ENCODE measurements at places on chromosomes 3 and 15.

DNA sequence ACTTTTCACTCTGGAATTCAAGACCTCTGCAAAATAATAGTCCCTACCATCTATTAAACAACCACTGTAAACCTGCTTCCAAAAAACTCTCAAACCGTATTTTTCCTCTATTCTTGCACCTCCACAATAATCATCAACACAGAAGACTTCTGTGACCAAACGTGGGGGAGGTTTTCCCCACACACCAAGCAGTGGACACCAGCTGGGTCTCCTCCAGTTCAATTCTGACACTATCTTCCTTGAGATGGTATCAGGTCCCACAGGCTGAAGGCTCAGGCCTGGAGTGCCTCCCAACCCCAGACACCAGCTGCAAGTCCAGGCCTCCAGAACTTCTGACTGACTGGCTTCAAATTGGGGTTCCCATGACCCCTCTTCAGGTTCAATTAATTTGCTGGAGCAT, 89.6 kb upstream of the RAP2B start:
- DNase-seq, result no peak

- DNase-seq, result no peak
Measured at GRCh38 chr15:34001536-34001935, 33.2 kb downstream of the CHRM5 start.

- DNase-seq, result no peak
Measured at GRCh38 chr3:55611121-55611520, 124.0 kb upstream of the WNT5A start.

GRCh38 chr15:56053046-56053400, 59.6 kb upstream of the NEDD4 start:
- no peak for DNase-seq

DNA sequence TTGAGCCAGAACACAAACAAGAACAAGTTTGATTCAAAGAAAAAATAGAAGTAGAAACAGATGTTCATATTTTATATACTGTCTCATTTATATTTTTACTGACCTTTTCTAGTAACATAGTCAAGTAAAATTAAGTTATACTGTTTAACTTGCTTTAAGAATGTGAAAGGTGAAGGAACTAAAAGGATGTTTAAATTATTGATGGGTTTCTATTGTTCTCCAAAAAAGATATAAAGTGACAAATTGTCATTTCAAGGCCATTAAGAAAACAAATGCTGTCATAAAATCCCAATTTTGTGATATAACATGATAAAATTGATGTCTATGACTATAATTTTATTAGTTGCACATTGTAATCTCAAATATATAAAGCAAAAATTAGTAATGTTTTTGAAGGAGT, 7.3 kb downstream of the GPR149 start:
- no peak for DNase-seq

DNA sequence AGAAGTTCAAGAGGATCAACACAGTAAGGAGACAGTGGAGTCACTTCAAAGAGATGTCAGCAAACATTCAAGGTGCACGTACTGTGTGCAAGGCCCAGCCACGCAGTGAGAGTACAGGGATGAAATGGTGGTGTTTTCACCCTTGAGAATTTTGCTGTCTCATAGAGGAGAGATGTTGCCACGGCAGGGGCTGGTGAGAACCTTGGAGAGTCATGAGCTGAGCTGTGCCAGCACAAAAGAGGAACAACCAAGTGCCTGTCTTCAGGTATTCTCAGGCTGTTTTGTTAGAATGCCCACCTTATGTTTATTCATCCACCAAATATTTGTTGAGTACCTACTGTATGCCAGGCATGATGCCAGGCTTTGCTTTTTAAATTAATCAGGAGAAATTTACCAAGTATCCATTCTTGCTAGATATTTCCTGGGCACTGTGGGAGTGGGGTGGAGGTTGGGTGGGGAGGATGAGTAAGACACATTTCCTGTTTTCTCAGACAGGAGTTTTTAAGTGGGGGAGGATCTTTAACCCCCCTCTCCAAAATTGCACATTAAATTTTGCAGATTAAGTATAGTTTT, 72.6 kb downstream of the SLC6A11 start:
- no peak for DNase-seq

DNA sequence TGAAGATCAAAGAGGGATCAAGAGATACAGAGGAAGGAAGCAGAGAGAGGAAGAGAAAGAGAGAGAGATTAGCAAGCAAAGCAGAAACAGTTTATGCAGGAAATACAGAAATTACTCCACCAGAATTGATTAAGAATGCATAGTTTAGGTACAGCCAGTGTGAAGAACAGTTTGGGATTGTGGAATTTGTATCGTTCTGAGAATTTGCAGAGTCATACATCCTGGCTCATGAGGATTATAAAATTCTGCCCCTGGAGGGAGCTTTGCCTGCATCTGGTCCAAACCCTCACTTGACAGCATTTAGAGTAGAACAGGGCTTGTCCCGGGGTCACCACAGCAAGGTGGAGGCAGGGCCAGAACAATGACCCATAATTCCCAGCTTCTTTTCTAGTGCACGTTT, 44.1 kb downstream of the MASP1 start:
- no peak for DNase-seq

- DNase-seq, result no peak
Measured at GRCh38 chr15:66482539-66482938, 15.0 kb downstream of the SNAPC5 start.

DNA sequence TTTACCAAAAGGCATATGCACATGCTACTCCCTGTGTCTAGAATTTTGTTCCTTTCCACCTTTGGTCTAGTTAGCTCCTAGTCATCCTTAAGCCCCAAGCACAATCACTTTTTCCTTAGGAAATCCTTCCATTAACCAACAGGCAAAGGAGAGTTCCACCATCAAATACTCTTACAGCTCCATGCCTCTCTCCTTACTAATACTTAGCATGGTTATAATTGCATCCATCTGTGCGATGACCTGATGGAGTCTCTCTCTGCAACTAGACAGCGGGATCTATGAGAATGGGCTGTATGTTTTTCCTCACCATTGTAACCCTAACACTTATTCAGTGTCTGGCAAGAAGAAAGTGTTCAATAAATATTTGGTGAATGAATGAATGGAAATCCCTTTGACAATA, 69.3 kb upstream of the SMAD3 start:
- DNase-seq, result no peak

DNA sequence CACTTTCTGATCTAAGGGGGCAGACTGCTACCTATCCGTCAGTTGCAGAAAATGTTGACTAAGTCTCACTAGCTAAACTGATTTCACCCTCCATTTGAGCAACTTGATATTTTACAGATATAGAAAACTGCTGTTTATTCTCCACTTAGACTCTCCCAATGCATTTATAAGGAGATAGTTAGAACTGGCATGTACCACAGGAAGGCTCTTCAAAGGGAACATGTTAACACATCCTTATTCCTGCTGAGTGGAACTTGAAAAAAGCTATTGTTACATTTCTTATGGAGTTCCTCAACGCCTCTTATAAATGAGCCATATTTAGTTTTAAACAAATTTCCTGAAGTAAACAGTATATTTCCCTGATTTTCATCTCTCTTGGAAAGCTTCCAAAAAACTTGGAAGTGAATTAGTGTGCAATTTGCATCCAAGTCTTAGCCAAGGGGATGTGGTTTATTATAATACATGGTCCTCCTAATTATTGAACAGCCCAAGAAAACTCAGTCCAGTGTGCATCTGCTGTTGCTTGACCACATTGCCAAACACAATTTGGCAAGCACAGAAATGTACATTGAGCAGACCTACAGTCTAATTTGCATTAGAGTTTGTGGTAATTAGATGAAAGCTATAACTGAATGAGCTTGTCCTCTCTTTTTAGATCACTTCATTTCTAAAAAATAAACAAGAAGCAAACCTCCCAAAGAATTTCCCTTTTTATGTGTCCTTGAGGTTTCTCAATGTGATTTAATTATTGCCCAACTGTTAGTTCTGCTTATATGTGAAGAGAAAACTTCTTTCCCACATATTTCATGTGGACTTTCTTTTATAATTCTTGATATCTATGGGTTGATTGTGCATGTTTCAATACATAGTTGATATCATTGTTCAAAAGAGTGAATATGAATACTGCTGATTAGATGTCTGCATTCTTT, 72.6 kb upstream of the DPH6 start:
- DNase-seq, result no peak

DNA sequence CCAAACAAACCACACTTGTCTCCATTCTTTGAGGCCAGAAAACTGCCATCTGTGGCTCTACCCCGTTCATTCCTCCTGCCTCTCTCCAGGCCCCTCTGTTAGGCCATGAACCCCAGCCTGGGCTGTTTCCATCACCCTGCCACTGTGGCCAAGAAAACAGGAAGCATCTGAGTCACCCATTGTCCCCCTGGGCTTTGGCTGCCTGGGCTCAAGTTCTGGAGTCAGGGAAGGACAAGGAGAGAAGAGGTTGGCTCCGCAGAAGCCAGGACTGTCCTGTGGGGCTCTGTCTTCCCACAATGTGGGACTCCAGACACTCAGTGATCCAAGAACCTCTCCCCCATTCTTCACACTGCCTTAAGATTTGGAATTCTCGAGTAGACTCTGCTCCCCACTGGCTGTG, 14.8 kb upstream of the LCTL start:
- DNase-seq, result no peak

DNA sequence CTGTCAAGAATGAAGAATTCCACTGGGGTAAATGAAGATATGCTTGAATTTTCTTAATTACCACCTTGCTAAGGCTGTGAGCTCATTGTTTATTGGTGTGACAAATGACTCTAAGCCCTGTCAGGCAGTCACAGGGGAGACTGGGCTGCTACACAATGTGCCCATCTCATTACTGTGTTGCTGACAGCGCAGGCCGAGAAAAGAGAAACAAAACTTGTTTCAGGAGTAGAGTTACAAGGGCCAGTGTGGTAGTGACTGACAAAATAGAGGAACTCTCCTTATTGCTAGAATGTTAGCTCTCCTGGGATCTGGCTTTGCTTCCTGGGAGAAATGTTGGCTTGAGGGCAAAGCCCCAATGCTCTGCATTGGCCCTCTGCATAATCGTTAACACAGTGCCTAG, 130.4 kb upstream of the CRBN start:
- DNase-seq, result no peak

GRCh38 chr3:110413266-110413665, 658.4 kb upstream of the NECTIN3 start:
- DNase-seq, result no peak

GRCh38 chr15:71800835-71801745, 9.3 kb upstream of the NR2E3 start:
- no peak for DNase-seq

DNA sequence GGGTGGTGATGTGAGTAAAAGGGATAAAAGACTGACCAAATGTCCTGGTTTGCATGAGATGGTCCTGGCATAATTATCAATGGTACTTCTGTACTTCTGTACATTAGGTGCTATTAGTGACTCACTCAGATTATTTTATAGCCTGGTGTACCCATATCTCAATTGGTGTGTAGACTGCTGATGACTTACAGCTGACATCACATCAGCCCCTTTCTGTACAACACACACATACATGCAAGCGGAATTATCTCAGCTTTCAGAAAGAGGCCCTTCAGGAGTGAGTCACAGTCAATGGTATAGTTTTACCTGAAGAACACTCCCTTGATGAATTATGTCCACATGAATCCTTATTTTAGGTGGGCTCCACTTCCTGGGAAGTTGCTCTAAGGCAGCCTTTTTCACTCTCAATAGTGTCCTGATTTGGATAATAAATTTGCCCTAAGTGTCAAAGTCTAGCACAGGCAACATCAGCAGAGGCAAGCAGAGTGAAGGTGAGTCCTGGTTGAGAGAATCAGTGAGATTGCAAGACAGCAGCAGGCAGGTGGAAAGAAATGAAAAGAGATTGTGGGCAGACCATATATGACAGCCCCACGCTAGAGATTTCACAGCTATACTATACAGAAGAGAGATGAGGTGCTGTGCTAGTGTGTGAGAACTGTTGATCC, 137.0 kb downstream of the ZPLD1 start:
- DNase-seq, result no peak

- DNase-seq, result no peak
Measured at GRCh38 chr15:75449585-75450306, 1.7 kb downstream of the SIN3A start.

- DNase-seq, result no peak
Measured at GRCh38 chr3:17553080-17553479, 189.4 kb downstream of the TBC1D5 start.

DNA sequence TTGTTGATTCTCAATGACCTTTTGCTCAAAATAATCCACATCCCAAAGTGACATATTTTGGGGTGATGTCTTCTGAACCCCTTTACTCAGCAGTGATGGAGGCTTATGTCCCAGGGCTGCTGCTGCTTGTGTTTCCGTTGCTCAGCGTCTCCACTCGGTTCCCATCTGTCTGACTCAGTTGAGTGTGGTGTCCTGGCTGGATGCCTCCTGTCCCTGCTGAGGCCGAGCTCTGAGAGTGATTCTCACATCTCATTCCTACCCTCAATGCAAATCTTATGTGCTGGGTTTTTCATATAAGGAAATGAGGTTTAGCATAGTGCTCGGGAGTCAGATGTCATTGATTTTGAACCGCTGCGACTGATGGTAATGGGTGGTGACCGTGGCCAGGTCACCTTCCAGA, 247.4 kb downstream of the GABRG3 start:
- no peak for DNase-seq
